ENCODE measurements at places on chromosomes 4 and X.

DNA sequence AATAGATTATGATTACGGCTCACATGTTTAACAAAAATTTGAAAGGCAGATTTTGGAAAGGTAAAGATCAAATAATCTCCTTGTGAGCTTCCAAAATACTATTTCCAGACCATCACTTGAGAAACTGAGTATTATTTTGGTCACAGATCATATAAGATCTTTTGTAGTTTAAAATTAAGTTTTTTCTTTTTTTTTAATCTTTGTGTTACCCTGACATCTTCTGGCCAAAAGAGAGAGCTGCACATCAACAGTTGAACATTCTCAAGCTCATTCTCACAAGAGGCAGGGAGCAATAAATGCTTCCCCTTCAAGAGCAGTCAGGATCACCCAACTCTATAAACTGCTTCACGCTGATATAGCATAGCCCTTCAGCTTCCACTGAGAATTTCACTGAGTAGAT, 15.9 kb downstream of the TMEM192 start:
- DNase-seq = no peak

DNA sequence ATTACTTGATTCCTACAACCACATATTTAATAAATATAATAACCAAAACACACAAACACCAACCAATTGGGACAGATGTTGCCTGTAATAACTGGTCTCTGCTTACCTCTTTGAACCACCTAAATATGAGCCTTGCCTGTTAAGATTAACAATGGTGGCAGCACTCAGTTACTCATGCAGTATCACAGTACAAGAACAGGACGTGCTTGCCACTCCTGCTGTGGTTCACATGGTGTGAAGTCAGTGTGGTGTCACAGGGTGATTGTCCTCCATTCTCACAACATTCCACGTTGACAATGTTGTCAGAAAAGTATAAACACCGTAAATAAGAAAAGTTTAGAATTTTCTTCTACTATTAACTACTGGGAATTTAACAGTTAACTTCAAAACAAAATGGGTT, 365.0 kb downstream of the PPP3CA start:
- no peak for DNase-seq

GRCh38 chrX:68550193-68550592, 51.3 kb downstream of the YIPF6 start:
- no peak for DNase-seq

- no peak for DNase-seq
Measured at GRCh38 chrX:132710656-132711155, 221.9 kb upstream of the MBNL3 start.

GRCh38 chrX:816411-816810, 185.8 kb downstream of the SHOX start:
- DNase-seq = no peak

- DNase-seq = no peak
Measured at GRCh38 chr4:181982856-181983255, 260.3 kb upstream of the TENM3 start.

DNA sequence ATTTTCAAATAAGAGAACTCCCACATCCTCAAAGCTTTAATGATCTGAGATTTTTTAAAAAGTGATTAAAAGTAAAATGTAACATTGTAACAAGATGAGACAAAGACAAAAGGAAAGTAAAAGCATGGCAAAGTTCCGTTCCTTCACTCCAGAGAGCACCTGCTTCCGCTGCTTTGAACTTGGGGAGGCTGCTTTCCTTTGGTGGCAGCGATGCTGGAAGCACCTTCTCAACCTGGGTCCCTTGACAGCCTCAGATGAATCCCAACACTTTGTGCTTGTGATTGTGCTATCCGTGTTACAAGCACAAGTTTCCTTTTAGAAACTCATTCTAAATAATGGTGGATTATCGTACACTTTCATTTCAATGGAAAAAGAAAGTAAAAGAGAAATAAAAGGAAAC, 59.7 kb downstream of the HADH start:
- DNase-seq = no peak

DNA sequence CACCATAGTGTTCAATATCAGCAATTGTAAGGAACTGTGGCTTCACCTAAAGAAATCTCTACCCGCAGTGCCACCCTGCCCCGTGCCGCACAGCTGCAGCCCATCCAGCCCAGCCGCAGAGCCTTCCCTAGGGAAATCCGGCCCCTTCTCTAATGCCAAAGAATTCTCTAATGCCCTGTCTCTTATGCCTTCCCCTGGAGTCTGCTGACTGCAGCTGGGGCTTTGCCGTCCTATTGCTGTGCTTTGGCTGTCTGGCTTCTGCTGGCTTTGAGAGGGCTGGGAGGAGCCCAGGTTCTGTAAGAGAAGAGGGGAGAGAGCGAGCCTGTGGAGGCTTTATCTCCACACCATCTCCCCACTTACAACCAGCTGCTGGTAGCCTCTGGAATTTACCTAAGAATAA, 85.9 kb upstream of the HELT start:
- DNase-seq = no peak

DNA sequence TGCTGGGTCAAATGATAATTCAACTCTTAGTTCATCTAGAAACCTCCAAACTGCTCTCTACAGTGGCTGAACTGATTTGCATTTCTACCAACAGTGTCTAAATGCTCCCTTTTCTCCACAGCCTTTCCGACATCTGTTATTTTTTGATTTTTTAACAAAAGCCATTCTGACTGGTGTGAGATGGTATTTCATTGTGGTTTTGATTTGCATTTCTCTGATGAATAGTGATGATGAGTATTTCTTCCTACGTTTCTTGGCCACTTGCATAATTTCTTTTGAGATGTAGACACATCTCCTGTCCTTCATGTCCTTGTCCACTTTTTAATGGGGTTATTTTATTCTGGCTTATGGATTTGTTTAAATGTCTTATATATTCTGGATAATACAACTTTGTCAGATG, 298.2 kb upstream of the ARSJ start:
- DNase-seq = no peak

GRCh38 chr4:53629296-53629695, 38.0 kb upstream of the LNX1 start:
- DNase-seq = no peak

Data from T1000 (cell line).